Posterior cingulate gyrus (tissue), 11 donors: ENCODE measurements at places on chromosomes 13 and 19.

- no peak for DNase-seq
These were observed 452.6 kb downstream of the DIAPH3 start for GRCh38 chr13:59710996-59711701.

DNA sequence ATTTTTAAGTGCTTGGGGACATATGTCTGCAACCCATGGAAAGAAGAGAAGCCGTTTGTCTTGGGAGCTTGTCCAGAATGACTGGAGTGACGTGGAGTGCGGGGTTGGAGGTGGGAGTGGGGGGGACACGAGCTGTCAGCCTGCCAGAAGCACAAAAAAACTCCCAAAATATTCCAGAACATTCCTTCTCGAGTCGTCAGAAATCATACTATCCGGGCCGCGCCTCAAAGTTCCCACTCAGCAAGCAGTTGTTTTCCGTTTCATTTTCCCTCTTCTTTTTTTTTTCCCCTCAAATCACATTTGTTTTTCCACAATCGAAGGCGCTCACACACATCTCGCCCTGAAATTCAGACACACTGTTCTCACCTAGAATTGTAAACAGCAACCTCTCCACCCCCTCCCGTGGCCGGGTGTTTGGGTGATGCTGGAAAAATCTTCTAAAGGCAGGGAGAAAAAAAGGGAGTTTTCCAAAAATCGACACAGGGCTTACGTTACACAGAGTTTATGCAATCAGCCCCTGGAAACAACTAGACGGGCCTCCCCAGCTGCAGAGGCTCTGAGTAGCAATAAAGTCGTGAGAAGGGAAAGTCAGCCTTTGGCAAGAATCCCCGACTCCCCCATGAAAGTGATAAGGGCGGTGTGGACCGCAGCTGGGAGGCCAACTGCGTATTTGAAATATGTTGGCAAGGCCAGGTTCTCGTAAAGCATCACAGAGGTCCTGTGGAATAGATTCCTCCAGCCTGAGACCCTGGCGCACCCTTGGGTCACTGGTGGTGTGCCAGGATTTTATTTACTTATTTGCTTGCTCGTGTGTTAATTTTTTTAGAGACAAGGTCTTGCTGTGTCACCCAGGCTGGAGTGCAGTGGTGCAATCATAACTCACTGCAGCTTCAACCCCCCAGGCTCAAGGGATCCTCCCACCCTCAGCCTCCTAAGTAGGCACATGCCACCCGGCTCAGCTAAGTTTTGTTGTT, 31.2 kb upstream of the KLF2 start:
- no peak for DNase-seq

DNA sequence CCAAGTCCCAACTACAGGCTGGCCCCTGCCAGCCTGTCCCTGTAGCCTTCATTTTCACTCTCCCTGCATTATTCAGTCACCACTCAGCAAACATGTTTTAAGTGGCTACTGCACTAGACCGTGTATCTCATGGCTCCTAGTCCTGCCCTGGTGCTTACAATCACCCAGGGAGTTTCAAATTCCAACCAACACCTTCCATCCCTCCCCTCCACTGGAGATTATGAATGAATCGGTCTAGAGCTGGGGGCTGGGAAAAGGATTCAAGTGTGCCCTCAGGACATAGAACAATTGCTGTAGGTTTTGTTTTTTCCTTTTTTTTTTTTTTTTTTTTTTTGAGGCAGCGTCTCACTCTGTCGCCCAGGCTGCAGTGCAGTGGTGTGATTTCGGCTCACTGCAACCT, 15.0 kb upstream of the TNFAIP8L1 start:
- no peak for DNase-seq

DNA sequence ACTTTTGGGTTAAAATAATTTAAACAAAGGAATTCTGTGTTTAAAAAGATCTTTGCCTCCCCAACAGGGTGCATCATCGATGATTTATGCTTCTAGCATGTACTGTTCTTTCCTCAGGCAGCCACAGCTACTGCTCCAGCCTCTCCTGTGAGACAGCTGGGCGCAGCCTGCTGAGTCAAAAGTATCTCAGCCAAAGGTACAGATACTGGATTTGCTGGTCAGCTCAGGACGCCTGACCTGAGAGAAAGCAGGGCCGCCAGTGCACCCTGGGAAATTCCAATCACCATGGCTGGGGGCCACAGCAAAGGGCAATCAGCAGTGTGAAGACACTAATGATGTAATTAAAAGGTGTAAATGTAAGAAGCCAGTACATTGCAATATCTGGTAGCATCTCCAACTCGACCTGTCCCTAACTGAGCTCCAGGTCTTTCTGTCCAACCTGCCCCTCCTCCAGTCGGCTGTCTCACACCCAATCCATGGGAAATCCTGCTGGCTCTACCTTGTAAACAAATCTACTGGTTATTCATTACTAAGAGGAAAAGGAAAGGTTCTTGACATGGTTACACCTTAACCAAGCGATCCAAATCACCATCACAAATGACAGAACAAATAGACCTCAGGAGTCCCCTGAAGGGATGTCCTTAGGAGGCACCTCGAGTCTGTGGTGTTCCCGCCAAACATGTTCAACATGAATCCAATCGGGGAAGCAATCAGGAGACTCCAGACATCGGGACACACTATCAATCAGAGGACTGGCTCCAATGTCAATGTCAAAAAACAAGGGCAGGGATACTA, 7.3 kb downstream of the OPA3 start:
- DNase-seq: no peak

DNA sequence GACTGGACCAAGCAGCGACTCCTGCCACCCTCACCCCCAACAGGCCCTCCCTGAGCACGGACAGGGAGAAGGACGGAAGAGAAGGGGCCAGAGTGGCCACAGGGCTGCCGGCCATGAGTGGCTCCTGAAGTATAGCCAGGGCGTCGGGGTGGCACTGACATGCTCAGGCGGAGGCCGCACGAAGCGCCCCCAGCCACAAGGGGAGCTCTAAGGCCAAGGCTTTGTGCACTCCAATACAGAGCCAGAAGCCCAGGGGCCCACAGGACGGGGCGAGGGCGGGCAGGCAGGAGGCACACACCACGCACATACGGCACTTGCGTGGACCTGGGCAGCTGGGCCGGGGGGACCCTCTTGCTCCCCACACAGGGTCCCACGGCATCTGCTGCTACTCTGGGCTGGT, 52.0 kb downstream of the KLF2 start:
- no peak for DNase-seq

DNA sequence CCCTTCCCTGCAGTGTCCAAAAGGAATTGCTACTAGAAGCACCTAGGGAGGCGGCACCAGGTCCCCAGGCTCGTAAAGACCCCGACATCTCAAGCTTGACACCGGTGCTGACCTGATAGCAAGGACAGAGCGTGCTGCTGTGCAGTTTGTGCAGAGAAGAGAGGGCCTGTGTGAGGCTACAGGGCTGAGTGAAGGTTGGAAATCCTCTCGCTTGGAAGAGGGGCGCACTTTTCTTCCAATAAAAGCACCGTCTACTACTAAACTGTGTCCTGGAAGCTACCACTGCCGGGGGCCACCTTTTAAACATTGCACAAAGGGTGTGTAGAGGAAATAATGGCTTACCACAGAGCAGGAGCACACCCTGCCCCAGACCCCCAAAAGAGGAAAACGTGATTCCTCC, 11.0 kb downstream of the TMEM272 start:
- DNase-seq: no peak
